ENCODE measurements at places on chromosomes 5 and 9.

GRCh38 chr5:116076496-116076895, 8.3 kb upstream of the COMMD10 start:
- no peak for DNase-seq

- no peak for DNase-seq
Measured at GRCh38 chr5:156825688-156826087, 24.4 kb upstream of the PPP1R2B start.

GRCh38 chr5:139799359-139799758, 3.8 kb downstream of the PSD2 start:
- DNase-seq: no peak

DNA sequence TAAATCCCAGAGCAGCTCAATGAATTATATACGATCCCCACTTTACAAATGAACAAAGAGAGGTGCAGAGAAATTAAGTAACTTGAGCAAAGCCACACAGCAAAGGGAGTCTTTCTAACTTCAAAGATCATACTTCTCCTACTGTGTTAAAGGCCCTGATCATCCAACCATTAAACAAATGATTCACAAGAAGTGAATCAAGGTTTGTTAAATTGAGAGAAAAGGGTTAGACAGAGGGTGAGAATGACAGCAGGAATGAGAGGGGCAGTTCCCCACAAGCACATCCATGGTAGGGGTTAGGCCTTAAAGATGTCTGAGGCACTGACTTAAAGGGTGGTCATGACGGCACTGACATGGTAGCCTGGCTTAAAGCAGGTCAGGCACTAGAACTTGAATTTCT, 10.7 kb downstream of the IDNK start:
- DNase-seq: no peak

GRCh38 chr5:82661933-82662332, 383.8 kb upstream of the RPS23 start:
- DNase-seq: no peak

DNA sequence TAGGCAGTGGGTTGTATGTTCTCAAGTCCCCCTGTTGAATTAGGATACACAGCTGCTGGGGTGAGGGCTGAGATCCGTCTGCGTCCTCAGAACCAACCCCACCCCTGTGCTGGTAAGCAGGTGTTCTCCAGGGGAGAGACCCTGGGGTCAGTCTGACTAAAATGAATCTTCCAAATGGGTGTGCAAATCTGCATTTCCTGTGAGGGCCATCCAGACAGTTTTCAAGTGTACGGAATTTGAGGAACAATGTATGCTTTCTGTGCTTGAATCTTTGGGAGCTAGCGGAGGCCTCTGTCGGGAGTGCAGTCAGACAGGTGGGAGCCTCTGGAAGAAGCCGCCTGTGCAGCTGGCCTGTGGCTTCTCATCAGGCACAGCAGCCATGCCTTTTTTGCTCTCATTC, 122.9 kb downstream of the MACROH2A1 start:
- DNase-seq: no peak

GRCh38 chr5:158899792-158900191, 199.9 kb downstream of the EBF1 start:
- DNase-seq: no peak

- no peak for DNase-seq
Measured at GRCh38 chr9:93712896-93713295, 136.5 kb downstream of the PHF2 start.

DNA sequence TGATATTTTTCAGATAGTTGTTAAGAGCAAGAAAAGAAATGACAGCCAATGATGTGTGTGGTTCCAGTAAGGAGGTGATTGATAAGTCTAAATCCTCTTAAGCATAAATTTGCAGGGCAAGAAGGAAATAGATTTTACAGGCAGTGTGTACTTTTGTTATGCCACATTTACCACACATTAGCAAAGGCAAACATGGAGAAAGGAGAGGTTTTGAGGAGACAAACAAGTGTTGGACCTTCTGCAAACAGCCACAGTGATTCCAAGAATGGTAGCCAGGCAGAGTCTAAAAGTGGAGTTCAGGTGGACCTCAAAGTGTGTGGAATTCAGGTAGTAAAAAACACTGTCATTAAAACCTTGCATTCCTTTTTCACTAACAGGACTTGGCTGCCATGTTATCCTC, 295.9 kb upstream of the ITGA1 start:
- DNase-seq: no peak

DNA sequence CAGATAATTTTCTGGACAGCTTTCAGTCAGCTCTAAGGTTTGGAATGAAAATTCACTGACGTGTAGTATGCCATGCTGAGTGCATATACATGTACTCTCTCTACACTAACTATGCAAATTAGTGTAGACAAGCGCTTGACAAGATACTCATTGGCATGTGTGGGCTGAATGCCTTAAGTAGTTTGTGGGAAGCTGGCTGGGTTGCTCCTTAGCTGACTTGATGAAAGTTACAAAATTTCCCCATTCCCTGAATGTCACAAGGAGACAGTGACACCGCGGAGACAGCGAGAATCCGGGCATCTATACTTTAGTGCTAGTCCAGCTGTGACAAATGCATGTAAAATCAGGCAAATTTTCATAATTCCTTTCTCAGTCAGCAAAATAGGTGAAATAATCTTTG, 51.6 kb upstream of the C5orf46 start:
- DNase-seq: no peak

- no peak for DNase-seq
Measured at GRCh38 chr9:27602142-27602861, 29.0 kb upstream of the C9orf72 start.

DNA sequence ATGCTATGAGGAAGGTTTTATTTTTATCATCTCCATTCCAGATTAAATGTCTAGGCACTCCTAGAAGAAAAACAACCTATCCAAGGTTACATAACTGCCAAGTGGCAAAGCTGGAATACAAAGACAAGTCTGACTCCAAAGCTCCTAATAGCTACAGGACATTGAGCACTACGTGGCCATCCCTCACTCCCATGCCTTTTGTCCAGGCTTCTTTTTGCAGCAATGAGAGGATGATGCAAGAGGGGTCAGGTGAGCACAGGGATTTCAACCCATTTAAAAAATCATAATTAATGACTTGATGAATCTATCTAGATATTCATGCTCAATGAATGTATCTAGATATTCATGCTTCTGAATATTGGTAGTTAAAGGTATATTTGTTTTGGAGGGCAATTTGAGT, 117.0 kb downstream of the KIAA0825 start:
- DNase-seq: no peak

DNA sequence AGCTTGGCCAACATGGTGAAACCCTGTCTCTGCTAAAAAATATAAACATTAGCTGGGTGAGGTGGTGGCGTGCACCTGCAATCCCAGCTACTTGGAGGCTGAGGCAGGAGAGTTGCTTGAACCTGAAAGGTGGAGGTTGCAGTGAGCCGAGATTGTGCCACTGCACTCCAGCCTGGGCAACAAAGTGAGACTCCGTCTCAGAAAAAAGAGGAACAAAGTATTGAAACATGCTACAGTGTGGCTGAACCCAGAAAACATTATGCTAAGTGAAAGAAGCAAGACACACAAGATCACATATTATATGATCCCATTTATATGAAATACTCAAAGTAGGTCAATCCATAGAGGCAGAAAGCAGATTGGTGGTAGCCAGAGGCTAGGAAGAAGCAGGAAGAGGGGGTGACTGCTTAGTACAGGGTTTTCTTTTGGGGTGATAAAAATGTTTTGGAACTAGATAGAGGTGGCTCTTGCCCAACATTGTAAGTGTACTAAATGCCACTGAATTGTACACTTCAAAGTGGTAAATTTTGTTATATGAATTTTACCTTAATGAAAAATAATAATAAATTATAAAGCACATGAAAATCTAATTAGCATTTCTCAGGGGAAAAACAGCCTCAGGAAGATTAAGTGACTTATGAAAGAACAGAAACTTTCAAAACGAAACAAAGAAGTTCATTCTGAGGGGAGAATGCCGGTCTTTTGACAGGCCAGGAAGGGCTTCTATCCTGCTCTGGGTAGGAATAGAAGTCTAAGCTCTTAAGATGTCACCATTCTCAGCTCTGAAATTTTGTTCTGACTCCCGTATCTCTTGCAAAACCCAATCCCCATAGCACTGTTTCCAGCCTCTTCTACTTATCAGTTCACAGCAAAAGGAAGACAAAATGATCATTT, 161.1 kb upstream of the TBCA start:
- DNase-seq: no peak

DNA sequence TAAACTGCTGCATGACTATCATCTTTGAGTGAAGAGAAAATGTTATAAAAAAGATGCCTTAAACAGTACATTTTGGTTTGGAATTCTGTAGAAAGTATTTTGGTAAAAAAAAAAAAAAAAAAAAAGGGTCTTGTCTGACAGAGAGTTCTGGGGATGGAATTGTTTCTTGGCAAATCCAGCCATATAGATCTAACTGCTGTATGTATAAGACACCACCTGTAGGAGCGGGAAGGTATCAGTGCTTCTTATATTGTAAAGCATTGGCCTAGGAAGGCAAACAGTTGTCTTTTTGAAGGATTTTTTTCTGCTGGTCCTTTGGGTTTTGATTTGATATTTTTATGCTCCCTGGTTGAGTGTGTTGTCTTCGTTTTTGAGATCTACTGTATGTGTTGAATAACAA, 2.8 kb downstream of the PURA start:
- no peak for DNase-seq

DNA sequence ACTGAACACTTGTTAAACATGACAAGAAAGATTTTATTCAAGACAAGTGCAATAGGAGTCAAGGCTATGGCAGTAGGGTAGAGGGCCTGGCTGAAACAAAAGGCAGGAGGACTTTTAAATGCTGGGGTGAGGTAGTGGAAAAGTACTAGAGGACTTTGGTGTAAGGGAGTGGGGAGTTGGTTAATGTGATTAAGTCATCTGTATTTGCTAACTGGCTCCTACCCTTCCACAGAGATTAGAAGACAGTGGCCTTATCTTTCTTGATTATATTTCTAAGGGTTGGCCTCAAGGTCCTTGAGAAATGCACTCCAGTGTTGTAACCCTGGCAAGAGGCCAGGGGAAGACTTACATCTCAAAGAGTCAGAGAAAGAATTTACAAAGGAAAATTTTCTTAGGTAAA, 160.2 kb upstream of the FTMT start:
- DNase-seq: no peak

DNA sequence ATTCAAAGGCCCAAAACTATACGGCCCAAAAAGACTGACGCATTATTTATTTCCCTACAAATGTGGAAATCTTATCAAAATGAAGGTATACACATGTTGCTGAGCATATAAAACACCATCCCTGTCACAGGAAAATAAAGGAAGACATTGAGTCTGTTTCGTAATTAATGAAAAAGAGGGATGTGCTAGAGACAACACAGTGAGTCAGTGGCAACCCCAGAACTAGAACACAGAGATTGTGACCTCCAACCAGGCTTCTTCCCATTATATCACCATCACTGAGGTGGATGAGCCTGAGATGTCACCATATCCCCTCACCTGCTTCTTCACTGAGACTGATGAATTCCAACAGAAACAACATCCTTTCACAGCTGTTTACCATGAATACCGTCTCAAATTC, 3.8 kb downstream of the NDUFA8 start:
- no peak for DNase-seq
